ENCODE measurements at places on chromosomes 1 and 21. TPM values are rescaled to one million over a fixed set of nuclear protein-coding genes. Genes with fewer than 3 reads are reported as not detected.

DNA sequence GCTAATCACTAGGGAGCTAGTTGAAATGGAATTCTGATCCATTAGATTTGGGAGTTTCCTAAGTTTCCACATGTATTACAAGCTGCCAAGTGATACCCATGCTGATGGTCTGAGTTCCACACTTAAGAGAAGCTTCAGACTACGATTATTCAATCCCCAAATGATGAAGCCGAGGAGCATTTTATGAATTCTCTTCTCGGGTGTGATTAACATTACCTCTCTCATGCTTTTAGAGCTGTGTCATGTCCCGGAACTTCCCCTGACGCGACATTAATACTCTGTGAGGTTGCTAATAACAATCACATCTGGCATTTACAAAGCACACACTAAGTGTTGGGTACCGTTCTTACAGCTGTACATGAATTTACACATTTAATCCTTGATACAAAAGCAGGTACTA is 63.0 kb downstream of the KCNJ15 start:
- no peak for DNase-seq

DNA sequence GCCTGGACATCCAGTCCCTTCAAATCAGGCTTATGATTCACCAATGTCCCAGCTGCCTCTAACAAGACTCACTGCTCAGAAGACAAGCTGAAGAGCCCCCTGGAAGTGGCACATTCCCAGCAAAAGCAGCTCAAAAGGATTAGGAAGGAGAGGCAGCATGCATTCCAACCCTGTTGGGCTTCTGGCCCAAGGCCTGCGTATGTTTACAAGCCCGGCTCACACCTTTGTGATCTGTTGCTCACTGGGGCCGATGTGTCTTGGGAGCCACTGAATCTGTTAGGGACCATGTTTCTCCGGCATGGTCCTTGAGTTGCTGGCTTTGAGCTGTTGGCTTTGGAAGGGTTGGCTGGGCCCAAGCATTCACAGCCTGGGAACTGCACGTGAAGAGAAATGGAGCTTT is 81.2 kb upstream of the C1orf174 start:
- no peak for DNase-seq

DNA sequence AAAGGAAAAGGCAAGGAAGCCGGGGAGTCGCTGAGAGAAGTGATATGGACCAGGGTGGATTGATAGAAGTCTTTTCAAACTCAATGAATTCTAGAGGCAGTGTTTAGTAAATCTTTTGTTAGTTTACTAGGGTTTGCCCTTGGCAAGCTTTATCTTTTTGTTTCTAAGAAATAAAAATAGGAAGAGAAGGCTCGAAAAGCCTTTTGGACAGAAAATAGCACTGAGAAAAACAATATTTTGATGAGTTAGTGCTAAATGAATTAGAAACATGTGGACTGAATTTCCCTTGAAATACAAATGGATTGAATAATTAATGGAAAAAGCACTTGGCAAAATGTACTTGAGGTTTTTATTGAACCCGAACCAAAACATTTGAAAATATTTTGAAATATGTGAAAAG is 121.8 kb upstream of the SPAG17 start:
- DNase-seq, result no peak

GRCh38 chr1:168443899-168444298 is 99.9 kb downstream of the XCL2 start:
- peak; percentile 37 for DNase-seq

DNA sequence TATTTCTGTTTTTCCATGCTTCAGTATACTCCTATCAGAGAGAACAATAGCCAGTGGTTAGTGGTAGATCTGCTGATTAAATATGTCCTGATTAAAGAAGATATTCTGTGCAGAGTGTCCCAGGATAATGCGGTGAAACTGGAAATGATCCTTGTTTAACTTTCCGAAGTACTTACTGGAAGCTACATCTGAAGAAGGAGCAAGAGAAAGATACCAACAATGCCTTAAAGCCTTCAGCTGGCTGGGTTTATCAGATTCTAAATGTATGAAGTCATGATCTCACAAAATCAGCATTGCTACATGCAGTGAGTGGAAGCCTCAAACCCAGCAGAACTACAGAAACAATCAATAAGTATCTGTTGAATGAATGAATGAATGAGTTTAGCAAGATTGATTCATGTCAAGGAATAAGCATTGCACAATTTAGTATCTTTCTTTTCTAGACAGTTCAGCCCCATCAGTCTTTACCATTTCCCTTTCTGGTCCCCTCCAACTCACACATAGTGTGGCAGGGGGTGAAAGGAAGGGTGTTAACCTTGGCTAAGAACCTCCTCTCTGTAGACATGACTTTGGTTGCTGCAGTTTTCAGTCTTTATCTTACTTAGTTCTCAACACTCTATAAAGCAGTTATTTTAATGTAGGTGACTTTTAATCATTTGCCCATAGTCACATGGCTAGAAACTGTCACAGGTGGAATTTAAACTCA is 24.7 kb upstream of the DNASE2B start:
- no peak for DNase-seq

- DNase-seq, result no peak
Measured at GRCh38 chr1:201643835-201644104, 104.8 kb downstream of the NAV1 start.

- DNase-seq, result peak; percentile 41
Measured at GRCh38 chr1:153277852-153278251, 18.4 kb downstream of the LORICRIN start.

DNA sequence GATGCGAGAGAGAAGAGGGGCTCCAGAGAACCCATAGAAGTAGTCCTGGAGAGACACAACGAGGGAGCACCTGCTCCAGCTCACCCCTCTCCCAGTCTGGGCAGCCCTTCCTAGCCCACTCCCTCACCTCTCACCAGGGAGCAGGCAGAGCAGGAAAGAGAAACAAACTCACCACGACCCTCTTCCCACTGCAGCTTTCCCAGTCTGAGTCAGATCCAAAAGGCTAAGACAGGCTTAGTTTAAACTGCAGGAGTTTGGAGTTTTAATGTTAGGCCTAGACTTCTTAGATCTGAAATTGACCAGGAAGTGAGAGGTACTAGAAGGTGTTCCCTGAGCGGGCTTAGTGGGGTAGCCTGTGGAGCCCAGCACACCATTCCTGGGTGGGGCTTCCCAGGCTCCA is 29.6 kb downstream of the SLC1A7 start:
- no peak for DNase-seq

GRCh38 chr1:78136680-78137079 is 90.9 kb downstream of the GIPC2 start:
- no peak for DNase-seq

DNA sequence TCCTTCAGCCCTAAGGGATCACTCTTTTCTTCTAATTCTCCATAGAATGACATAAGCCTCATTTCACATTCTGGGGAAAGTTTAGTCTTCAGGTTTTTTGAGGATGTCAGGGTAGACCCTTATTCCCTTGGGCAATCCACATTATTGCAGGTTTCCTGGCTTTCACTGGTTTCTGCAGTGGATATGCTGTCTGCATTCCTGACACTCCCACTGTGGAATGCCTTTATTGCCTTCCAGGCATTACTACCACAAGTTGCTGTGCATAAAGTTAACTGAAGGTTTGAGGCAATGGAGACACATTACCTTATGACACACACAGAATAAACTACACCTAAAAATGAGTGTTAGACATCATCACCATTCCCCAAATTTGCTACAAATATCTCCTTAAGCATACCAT is 12.7 kb downstream of the FASLG start:
- no peak for DNase-seq

- DNase-seq, result peak; percentile 65
Measured at GRCh38 chr1:9654834-9655723, 3.5 kb downstream of the PIK3CD start.

DNA sequence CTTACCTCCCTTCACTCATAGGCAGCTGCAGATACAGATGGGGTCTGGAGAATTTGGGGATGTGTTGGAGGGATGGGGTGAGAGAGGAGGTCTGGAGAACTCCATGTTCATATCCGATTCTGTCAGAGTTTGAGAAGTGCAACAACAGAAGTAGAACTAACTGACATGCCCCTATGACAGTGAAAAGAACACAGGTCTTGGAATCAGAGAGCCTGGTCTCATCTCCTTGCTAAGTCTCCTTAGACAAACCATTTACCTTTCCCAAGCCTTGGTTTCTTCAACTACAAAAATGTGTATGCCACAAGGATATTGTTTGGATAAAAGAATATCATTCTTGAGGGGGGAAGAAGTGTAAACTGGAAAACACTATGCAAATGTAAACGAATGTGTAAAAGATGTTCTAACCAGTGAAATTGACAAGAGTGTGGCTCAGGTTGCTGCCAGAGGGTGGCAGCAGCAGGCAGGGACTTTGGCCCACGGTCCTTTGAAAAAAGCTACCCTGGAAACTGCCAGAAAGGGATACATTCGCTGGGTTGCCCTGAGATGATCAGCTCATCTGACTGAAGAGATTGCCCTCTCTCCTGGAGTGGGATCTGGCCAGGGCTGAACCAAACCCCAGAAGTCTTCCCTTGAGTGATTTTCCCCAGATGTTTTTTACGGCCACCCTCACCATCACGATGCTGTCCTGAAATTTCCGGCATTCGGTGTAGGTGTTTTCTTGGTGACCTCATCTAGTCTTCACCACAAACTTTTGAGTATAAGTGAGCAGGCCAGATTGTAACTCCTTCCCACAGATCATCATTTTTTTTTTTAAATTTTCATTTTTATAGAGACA is 17.0 kb upstream of the CD2 start:
- DNase-seq, result peak; percentile 73

DNA sequence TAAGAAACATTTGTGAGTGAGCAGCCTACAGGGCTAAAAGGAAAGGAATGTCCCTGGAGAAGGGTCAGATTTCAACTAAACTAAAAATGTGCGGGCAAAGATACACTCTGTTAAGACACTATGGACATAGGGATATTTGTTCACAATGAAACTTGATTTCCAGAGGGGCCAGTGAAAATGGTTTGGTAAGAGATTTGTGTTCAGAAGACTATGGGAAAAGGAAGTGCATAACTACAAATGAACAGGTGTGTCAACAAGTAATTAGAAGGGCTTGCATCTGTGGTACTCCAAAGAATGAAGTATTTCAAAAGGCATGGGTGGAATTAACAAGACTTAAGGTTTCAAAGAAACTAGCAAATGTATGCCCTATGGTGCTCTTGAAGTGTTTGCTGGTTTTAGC is 60.4 kb downstream of the NME7 start:
- DNase-seq, result no peak

DNA sequence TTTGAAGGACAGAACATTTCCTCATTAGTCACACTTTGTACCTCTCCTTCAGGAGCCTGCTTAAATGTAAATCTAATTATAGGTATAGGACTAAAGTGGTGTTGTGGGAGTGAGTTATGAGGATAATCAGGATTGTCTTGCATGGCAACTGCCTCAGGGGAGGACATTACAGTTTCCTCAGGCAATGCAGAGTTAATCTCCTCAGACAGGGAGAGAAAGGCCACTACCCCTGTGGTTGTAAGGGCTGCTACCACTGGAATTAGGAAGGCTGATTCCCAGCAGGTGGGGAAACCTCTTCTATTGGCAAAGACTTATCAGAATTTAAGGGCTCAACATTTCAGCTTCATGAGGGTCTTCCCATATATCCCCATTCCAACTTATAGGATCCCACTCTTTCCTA is 286.8 kb upstream of the PBX1 start:
- no peak for DNase-seq

DNA sequence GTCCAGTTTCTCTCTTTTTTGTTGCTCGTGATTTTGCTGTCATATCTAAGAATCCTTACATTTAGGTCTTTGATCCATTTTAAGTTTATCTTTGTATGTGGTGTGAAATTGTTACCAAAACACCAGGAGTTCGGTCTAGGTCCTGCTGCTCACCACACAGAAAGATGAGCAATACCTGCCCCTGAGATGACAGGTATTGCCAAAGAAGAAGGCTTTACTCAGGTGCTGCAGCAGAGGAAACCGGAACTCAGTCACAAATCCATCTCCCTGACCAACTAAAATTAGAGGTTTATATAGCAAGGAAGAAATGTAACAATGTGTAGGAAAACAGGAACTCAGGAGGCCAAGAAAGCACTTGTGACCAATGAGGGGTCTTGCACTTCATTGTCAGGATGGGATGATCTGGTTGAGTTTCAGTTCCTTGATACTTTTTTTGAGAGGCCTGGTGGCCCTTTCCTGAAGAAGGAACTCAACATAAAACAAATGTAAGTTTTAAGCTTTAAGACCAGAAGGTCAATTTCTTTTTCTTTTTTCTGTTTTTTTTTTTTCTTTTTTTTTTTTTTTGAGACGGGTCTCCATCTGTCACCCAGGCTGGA is 16.5 kb upstream of the SETDB1 start:
- no peak for DNase-seq

DNA sequence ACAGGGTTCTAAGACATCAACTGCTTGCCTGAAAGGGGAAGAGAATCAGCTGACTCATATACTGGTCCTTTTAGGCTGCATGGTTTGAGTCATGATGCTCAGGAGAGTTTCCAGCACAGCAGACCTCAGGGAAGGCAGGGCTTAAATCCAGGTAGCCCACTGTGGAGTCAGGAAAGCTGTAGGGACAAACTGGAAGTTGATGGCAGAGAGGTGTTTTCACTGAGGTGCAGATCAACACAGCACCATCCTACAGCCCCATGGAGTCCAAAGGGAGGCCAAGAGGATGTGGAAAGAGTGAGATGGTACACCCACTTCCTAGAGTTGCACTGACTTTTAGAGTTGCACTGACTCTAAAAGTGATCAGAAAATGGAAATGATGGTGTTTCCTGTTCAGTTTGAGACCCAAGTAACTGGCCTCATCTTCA is 252.4 kb upstream of the DUSP10 start:
- DNase-seq, result peak; percentile 35

- DNase-seq, result no peak
Measured at GRCh38 chr1:211928993-211929637, 98.6 kb upstream of the LPGAT1 start.

Gene GPR25
- not detected for total RNA-seq

Gene TRIM46
- 4.6 TPM for total RNA-seq

Gene RGSL1
- not detected for total RNA-seq

Gene PDC
- not detected for total RNA-seq

Gene IL22RA1
- total RNA-seq, result not detected

Gene MTARC1
- total RNA-seq, result 0.33 TPM

Gene BCAN
- not detected for total RNA-seq

Gene AMY2B
- 5.3 TPM for total RNA-seq

Gene GNPAT
- total RNA-seq, result 57.3 TPM

Gene CASQ2
- not detected for total RNA-seq

Gene DISC1
- 1.7 TPM for total RNA-seq

Gene LRRC8B
- 24.5 TPM for total RNA-seq

Gene THEM5
- total RNA-seq, result not detected

Gene FAM163A
- total RNA-seq, result not detected

Gene SPATA21
- not detected for total RNA-seq

Gene XKR8
- total RNA-seq, result 4.4 TPM

Gene GNG4
- 1.4 TPM for total RNA-seq

Gene LRRC8C
- total RNA-seq, result 32.3 TPM

Gene CELA2A
- total RNA-seq, result not detected

Gene NOS1AP
- 0.14 TPM for total RNA-seq

Gene MAGI3
- 3.4 TPM for total RNA-seq

Gene MYCBP
- 45.6 TPM for total RNA-seq
